GM04503 (cell line): ENCODE measurements at places on chromosomes 7 and 10.

DNA sequence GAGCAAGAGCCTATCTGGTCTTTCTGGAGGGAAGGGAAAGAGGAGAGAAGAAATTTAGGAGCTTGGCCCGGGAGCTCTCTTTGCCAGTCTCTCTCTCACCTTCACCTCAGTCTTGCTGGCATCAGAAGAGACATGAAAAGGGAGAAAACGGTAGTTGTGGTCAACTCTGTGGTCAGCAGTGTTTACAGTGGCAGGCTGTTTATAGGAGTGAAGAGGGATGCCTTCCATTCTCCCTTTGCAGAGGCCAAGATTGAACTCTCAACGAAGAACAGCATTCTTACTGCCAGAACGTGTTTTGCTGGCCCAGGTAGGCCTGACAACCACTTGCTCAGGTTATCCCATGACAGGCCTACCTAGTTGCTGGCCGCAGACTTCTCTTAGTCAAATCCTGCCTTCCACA, 133.3 kb downstream of the CCDC3 start:
- DNase-seq, result no peak

GRCh38 chr10:121994429-121994941, 5.5 kb downstream of the TACC2 start:
- DNase-seq, result no peak

DNA sequence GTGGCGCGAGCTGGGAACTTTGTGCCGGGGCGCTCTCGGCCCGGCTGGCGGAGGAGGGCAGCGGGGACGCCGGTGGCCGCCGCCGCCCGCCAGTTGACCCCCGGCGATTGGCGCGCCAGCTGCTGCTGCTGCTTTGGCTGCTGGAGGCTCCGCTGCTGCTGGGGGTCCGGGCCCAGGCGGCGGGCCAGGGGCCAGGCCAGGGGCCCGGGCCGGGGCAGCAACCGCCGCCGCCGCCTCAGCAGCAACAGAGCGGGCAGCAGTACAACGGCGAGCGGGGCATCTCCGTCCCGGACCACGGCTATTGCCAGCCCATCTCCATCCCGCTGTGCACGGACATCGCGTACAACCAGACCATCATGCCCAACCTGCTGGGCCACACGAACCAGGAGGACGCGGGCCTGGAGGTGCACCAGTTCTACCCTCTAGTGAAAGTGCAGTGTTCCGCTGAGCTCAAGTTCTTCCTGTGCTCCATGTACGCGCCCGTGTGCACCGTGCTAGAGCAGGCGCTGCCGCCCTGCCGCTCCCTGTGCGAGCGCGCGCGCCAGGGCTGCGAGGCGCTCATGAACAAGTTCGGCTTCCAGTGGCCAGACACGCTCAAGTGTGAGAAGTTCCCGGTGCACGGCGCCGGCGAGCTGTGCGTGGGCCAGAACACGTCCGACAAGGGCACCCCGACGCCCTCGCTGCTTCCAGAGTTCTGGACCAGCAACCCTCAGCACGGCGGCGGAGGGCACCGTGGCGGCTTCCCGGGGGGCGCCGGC, 870 bp downstream of the FZD1 start:
- no peak for DNase-seq

DNA sequence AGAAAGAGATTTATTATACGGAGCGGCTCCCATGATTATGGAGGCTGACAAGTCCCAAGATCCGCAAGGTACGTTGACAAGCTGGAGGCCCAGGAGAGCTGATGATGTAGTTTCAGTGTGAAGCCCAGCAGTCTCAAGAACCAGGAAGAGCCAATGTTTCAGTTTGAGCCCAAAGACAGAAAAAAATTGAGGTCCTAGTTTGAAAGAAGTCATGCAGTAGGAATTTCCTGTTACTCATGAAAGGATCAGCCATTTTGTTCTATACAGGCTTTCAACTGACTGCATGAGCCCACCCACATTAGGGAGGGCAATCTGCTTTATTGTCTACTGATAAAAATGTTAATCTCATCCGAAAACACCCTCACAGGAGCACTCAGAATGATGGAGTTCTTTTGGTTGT, 51.5 kb downstream of the CCDC71L start:
- DNase-seq, result no peak

DNA sequence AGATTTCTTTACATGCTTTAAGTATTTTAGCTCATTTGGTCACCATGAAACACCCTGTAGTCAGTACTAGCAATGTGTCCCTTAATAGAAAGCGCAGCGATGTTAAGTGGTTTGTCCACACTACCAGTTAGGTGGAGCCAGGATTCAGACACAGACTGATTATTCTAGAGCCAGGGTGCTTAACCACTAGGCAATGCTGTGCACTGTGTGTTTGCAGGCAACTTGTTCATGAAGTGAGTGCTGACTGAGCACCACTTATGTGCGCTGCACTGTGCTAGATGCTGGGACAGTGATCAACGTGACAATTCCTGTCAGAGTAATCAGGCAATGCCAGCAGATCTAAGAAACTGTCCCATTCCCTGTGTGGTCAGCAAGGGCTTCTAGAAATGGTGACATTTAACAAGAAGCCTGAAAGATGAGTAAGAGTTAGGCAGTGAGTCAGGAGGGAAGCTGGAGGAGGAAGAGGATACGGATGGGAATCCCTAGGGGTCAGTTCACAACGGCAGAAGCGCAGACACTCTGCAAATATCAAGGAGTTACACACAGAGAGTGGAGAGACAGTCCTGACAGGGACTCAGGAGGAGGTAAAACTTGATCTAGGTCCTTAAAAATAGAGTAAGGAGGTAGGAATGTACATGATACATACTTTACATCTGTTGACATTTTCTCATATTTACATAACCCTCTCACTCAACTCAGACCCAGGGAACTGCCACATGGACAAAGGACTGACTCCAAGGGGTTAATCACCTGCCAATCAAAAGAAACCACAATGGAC, 69.7 kb upstream of the EGR2 start:
- DNase-seq, result no peak

GRCh38 chr7:99011341-99011705, 132.6 kb downstream of the SMURF1 start:
- no peak for DNase-seq

DNA sequence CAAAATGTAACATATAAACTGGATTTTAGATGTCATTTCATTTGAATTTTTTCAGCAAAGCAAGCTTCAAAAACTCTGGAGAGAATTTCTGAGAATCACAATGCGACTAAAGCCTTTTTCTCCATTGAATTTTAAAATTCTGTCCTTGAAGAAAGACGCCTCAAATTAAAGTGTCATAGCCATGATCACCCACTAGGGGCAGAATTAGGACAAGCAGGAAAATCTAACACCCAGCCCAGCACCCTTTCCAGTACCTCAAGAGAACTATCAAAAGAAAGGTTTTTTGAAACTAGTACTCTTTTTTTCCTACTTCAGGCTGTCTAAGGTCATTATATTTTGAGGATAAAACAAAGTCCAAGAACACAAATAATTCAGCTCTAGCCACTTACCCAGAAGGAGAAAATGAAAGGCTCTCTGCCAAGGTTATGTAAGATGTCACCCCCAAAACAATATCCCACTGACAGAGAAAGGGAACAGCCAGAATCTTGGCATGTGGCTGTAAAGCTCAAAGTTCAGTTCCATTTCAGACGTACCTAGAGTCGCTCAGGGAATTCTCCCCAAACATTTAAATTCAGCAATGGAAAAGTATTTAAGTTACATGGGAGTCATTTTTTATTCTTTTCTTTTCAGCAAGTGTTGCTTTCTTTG, 299.4 kb downstream of the SNX13 start:
- no peak for DNase-seq

- no peak for DNase-seq
These were observed 60.0 kb upstream of the ACSM6 start for GRCh38 chr10:95133997-95134396.

GRCh38 chr10:132362151-132362611, 30.2 kb downstream of the LRRC27 start:
- DNase-seq, result no peak
